Cerebellar cortex (tissue), 1 donor: ENCODE measurements at places on chromosomes 2 and 18.

DNA sequence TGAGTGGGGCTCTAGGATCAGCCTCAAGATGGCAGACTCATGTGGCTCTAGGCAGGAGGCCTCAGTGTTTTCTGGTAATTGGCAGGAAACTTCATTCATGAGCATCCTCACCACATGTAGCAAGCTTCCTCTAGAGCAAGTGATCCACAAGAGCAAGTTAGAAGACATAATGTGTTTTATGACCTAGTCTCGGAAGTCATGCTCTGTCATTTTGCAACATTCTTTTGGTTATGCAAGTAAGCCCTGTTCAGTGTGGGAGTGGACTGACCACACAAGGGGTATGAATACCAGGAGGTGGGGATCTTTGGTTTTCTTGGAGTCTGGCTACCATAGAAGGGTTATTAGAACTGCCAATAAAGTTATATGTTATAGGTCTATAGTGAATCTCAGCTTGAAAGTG is 66.8 kb upstream of the STK39 start:
- no peak for DNase-seq

- no peak for DNase-seq
These were observed 30.3 kb downstream of the MOGAT1 start for GRCh38 chr2:222701721-222702131.

- DNase-seq, result no peak
These were observed 17.9 kb upstream of the TMEM214 start for GRCh38 chr2:27014771-27015433.

DNA sequence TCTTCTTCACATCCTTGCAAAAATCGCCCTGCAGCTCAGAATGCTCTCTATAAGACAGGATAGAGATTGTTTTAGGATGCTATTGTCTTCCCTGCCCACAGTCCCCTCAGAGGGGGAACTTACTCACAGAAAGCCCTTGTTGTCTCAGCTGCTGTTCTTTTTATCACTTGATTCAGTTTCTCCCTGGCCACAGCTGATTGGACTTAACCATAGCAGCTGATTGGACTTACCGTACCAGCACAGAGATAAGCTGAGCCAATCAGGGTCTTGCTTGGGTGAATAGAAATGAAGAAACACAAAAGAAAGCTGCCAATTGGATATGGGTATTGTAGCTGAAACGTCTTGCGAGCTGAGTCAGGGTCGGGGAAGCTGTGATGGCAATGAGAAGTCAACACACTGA is 194.2 kb upstream of the MEX3C start:
- no peak for DNase-seq

DNA sequence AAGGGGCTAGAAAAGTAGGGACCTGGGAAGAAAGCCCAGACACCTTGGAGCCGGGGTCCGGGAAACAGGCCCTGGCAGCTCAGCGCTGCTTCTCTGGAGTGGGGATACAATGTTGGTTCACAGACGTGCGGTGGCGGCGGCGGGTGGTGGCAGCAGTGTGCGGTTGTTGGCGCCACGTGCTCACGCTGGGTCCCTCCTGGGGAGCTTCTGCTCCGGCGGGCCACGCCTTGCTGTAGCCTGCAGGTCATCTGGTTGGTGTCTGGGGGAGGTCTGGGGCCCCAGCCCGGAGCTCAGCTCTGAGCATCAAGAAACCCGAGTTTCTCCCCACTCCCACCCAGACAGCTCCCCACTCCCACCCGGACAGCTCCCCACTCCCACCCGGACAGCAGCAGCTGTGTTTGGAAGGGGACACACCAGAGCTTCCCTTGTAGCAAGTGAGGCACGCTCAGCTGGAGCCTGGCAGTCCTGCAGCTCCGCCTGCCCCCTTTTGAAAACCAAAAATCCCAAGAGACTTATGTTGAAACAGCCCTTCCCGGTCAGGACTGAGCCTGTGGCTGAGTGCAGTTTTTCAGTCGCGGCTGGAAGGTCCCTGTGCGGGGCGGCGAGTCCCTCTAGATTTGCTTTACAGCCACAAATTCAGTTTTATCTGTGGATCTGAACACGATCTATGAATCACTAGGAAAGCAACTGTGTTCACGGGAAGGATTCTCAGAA is 46.9 kb downstream of the NFATC1 start:
- no peak for DNase-seq

- DNase-seq, result no peak
These were observed 95.8 kb upstream of the GPC1 start for GRCh38 chr2:240339411-240340360.

DNA sequence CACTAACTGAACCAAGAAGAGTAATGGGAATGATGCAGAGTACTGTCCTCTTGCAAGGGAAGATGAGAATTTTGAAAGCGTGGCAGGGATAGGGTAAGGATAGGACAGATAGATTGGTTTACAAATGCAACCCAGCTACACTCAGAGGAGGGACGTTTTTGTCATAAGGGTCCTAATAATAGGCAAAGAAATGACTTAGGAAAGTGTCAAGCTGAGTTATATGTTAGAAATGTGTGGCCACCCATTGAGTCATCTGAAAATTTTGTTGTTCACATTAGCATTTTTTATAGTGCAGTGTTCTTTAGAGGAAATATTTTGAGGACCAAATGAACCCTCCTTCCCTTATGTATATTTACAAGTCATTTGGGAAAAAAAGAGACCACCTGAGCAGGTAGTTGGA is 137.5 kb downstream of the PHLPP1 start:
- no peak for DNase-seq

GRCh38 chr2:159912580-159912979 is 114.6 kb upstream of the CD302 start:
- DNase-seq, result no peak

DNA sequence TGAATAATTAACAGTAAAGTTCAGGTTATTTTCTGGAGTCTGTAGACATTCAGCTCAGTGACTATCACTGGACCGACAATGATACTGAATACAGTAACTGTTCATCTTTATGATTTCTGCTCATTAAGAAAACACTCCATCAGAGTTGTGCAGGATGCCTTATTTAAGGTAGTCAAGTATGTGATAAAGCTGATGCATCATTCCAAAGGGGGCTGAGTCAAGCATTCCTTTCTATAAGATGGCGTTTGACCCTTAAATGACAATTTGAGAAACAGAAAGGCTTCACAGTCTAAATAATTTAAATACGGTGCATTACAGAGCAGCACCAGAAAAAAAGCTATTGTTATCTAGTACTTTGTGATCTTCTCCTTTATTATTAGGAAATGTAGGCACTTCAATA is 131.1 kb downstream of the CDH2 start:
- no peak for DNase-seq

- no peak for DNase-seq
These were observed 68.6 kb downstream of the LPIN1 start for GRCh38 chr2:11814979-11815510.

- no peak for DNase-seq
These were observed 106.8 kb upstream of the GALNT5 start for GRCh38 chr2:157150747-157151146.

DNA sequence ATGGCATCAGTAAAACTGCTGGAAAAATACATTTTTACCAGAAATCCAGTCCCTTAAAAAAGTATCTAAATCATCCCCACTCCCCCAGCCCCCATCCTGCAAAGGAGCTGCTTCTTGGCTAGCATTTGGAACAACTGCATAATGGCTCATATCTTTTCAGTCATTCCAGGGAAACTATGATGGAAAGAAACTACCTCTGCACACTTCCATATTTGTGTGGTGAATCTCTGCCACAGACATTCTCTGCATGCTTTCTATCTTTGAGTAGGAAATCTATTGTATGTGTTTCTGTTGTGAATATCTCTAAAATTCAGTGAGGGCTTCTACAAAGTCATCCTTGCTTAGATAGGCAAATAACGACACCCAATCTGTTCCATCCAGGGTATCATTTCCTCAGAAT is 632.3 kb downstream of the LRP1B start:
- DNase-seq, result no peak
